T-helper 1 cell (primary cell): ENCODE measurements at places on chromosomes 5 and 9.

- DNase-seq, result no peak
These were observed 963.0 kb upstream of the DMAC1 start for GRCh38 chr9:8762479-8763085.

DNA sequence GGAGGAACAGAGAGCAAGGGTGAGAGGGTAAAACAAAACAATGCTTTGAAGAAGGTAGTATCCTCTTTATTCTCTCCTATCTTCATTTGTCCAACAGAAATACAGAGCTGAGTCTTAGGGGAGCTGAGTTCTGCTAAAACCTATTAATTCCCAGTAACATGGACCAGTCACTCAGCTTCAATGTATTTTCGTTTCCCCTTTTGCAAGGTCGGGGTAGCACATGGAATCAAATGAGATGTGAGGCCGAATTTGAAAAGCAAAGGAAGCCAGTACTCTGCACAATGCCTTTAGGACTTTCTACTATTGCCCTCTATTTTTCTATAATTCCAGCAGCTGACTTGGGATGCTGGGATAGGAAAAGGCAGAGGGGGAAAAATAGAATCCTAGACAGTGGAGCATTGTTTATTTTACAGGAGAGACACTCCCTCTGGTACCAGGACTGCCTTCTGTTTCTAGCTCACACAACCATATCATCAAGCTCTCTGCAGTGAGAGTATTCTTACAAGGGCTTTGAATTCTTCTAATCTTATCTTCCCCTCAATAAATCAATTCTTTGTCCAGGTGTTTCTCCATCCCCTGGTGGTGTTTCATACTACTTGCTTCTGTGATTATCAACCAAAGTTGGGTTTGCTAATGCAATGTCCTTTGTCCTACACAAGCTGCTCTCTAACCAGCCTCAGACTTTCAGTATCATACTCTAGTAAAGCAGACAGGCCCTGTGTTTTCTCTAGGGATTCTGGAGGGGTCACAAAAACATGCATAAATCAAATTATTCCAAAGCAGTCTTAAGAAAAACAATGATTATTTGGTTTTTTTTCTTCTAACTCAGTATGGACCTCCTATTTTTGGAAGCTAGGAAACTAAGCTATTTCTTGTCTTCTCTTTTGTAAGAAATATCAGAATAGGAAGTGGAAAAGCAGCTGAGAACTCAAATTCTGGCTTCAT is 341.5 kb downstream of the OSTF1 start:
- DNase-seq, result no peak

- DNase-seq, result peak; percentile 98
These were observed at the start of gene RABGAP1 for GRCh38 chr9:122940749-122941581. TSS of gene RABGAP1 (plus strand) at chr9:122941020. CDS start at chr9:122957060, 16,040 bp downstream.

DNA sequence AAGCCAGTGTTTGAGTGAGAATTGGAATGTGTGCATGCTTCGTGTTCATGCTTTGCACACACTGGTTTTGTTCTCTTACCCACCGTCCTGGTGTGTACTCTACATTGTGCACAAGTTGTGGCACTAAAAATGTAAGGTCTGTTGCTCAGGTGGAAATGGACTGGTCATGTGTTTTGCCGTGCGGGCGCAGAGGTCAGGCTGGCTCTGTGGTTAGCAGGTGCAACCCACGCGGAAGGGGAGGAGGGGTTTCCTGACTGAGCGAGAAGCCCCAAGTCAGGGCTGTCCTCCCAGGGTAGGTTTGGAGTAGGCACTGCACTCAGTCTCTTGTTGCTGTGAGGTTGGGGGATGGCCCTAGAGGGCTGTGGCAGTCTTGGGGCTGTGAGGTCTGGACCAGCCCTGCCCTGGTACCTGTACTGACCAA is 86.6 kb downstream of the EHMT1 start:
- no peak for DNase-seq

DNA sequence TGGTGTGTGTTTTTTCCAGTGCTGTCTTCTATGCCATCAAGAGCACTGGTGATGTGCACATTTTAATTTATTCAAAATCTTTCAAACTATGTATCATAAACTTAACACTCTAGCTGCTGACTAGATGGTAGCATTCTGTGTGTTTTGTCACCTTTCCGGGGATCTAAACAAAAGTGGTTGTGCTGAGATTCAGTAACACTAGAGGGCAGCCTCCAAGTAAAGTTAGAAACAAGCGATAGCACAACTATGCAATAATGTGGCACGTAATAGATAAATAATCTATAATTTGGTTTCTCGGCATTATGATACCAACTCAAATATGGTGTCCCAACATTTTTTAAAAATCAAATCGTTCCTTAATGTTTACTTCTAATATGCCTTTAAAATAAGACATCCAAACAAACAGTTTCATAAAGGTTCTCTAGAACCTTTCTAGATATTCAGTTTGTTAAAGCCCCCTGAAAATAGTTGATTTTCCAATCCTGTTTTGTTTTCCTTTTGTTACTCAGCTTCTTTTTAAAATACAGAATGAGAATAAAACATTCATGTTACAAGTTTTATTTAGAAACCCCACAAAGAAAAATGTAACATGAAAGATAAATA is 16.9 kb downstream of the SEMA6A start:
- DNase-seq, result no peak

DNA sequence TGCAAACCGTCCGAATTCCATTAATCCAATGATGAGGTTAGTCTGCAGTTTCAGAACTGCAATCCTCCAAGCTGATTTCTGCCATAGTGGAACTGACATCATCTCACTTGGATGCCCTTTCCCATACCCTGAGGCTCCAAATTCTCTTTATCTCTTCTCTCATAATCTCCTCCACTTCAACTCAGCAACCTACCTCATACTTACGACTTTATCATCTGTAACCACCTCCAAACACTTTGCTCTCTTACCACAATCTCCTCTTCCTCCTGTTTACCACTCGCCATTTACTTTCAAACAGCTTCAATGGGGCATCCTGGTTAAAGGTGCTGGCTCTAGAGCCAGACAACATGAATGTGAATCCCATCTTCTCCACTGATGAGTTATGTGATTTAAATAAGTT is 223.2 kb downstream of the EPB41L4A start:
- DNase-seq, result no peak
